Stimulated activated CD4-positive, alpha-beta T cell treated with anti-CD3 and anti-CD28 coated beads, Interleukin-15, amount 100 ng/mL, for 48 hours (primary cell): ENCODE measurements at places on chromosomes 7 and 10.

DNA sequence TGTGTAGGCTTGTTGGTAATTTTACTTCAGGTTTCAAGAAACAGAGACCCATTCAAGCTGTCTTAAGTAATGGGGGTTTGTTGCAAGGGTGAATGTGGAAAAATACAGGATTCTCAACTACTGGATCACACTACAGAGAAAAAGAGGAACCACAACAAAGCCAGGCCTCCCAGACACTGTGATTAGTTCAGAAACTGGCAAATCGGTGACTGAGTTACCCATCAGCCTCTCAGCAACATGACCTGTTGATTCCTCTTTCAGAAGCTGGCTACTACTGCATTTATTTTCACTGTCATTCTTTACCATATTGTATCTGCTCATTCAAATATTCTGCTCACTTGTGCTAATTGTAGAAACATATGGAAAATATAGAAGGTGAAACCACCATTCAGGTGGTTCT, 16.0 kb downstream of the CCDC71L start:
- no peak for DNase-seq

- no peak for DNase-seq
These were observed 818.3 kb downstream of the MAGI2 start for GRCh38 chr7:78635026-78635793.

DNA sequence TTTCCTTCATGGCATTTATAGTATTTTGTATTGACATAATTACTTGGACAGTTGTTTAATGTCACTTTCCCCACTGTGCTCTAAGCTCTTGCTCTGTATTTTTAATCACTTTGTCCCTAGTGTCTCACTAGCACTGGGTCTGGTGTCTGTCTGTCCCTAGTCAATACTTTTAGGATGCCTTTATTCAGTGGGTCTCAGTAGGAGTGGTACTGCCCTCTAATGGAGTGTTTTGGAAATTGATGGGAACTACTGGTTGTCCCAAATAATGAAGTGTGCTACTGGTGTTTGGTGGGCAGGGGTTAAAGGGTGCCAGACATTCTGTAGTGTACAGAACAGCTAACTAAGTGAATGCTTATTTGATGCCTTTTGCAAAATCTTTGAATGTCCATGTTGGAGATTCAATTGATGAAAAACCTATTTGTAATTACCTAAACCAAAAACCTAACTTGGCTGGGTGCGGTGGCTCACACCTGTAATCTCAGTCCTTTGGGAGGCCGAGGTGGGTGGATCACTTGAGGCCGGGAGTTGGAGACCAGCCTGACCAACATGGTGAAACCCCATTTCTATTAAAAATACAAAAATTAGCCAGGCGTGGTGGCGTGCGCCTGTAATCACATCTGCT, 33.3 kb downstream of the CDK14 start:
- DNase-seq, result no peak

DNA sequence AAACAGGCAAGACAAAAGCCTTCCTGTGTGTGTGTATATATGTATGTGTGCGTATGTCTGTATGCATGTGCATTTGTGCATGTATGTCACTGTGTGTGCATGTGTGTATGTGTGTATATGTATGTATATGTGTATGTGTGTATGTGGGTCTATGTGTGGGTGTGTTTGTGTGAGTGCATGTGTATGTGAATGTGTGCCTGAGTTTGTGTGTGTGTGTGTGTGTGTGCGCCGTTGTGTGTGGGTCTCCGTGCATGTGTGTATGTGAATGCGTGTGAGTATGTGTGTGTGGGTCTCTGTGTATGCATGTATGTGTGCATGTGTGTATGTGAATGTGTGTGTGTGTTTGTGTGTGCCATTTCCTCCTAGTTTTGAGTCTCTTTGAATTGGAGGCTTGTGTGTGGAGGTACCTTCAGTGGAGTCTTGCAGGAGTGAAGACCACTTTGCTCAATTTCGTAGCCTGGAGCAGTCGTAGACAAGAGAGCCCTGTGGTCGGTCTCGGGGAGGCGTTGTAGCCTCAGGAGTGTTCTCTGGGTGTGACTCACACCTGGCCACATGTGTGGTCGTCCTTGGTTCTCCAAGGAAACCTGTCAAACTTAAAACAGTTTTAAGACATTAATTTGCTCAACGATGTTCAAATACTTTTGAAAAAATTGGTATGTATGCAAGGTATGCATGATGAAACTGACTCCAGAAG, 28.1 kb downstream of the INPP5A start:
- DNase-seq, result no peak

GRCh38 chr10:12533723-12534122, 184.4 kb downstream of the CAMK1D start:
- DNase-seq, result no peak

- DNase-seq, result no peak
These were observed 72.5 kb downstream of the MARCHF5 start for GRCh38 chr10:92363498-92363897.

GRCh38 chr7:27312820-27313219, 70.2 kb downstream of the EVX1 start:
- DNase-seq, result no peak

DNA sequence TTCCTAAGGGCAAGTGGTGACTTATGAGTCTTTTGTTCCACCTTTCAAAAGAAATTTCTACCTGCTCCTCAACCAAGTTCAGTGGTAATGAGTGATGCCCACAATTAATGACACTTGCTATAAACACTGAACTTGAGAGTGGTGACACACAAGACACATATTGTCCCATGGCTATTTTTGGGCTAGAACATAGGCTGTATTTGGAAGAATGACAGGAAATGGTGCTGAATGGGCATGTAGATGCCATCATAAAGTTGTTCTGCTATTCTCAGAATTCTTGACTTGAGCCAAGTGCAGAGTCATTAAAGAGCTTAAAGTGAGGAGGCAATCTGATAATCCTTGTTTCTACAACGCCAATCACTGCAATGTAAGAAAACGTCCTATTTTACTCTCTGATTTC, 313.3 kb downstream of the AGMO start:
- DNase-seq, result no peak

GRCh38 chr10:75352650-75353049, 48.9 kb downstream of the ZNF503 start:
- no peak for DNase-seq

DNA sequence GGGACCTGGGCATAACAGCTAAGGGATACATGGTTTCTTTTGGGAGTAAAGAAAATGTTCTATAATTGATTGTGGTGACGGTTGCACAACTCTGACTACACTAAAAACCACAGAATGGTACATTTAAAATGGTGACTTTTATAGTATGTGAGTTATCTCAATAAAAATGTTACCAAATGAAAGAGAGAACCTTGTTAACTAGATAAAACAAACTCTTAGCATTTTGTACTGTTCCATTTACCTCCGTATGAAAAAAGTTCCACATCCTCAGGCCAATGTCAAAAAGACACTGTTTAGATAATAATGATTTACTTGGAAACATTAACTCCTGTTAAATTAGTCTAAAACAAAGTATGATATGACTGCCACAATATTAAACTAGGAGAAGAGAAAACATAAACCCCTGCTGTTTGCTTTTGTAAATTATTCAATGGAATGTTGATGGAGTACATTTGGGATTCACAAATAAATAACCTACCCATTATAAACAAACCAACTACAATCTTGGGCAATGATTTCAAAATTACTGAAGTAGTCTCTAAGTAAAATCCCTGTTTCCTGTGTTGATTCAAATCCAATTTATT, 60.7 kb downstream of the SMURF1 start:
- no peak for DNase-seq

DNA sequence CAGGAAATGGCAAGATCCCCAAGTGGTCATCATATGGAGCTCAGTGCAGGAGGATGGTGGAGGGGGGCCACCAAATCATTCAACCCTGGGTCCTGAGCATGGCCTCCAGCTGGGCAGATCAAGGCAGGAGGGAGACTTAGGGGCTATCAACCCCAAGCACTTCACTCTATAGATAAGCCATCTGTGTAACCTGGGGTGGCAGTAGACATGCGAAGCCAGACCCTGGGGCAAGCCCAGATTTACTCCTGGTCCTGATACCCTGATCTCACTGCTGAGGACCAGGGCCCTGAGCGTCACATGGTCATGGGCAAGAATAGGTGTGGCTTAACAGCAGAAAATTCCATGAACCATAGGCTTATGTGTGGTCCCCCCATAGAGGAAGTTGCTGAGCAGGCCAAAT, 173.0 kb upstream of the ADCY1 start:
- DNase-seq, result no peak

- DNase-seq, result no peak
These were observed 61.1 kb downstream of the PTPRE start for GRCh38 chr10:127968027-127968441.

DNA sequence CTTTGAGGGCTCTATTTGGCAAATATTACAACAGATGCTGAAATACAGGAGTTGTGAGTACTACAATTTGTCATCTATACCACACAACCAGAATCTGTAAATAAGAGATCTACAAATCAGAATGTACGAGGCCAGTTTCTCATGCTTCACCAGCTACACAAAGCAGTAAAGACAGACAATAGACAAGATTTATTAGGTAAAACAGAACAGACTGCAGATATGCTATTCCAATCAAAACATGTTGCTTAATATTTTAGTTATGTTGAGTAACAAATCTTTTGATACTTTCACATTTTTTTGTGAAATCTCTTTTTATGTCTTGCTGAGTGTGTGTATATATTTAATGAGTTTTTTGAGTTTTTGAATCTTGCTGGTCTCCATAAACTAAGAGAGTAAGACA, 109.1 kb downstream of the CHCHD3 start:
- DNase-seq, result no peak

DNA sequence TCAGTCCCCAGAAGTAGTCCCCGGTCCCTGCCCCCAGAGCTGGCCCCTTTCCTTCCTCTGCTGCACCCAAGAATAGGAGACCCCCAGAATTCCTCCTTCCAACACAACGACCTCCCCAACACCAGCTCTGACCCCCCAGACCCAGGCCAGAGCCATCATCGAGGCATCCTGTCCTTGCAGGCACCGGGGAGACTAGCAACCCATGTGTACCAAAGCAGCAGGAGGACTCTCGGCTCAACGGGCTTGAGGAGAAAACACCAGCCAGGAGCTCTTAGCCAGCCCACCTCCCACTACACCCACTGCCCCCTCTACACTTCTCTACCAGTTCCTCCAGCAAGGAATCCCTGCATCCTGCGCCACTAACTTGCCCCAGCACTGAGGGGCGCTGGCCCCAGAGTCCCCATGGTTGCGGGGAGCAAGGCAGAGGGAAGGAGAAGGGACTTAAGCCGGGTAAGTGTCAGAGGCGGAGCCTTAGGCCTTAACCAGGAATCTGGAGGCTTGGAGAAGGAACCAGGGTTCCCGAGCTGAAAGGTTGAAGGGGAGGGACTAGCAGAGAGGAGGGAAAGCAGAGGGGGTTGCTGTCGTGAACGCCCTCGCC, 3.9 kb downstream of the GRID1 start:
- no peak for DNase-seq

DNA sequence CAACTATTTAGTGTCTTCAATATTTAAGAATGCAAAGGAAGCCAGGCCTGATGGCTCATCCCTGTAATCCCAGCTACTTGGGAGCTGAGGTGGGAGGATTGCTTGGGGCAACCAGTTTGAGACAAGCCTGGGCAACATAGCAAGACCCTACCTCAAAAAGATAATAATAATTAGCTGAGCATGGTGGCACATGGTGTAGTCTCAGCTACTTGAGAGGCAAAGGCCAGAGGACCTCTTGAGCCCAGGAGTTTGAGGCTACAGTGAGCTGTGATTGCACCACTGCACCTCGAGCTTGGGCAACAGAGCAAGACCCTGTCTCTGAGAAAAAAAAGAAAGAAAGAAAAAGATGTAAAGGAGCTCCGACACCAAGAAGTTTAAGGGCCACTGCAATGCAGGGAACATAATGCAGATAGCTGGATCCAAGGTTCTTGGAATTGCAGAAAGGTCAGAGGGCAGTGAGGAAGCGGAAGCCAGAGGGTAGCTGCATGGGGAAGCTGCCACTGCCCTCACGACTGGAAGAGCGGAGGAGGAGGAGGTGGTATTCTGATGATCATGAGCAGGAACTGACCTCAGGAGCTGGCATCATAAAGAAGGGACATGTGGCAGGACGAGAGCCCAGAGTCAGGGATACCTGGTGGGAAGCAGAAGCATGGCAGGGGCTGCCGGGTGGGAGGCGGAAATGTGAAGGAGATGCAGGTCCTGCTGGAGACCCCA, 60.2 kb upstream of the PODXL start:
- no peak for DNase-seq

GRCh38 chr10:129775681-129776080, 188.4 kb downstream of the EBF3 start:
- DNase-seq, result no peak

DNA sequence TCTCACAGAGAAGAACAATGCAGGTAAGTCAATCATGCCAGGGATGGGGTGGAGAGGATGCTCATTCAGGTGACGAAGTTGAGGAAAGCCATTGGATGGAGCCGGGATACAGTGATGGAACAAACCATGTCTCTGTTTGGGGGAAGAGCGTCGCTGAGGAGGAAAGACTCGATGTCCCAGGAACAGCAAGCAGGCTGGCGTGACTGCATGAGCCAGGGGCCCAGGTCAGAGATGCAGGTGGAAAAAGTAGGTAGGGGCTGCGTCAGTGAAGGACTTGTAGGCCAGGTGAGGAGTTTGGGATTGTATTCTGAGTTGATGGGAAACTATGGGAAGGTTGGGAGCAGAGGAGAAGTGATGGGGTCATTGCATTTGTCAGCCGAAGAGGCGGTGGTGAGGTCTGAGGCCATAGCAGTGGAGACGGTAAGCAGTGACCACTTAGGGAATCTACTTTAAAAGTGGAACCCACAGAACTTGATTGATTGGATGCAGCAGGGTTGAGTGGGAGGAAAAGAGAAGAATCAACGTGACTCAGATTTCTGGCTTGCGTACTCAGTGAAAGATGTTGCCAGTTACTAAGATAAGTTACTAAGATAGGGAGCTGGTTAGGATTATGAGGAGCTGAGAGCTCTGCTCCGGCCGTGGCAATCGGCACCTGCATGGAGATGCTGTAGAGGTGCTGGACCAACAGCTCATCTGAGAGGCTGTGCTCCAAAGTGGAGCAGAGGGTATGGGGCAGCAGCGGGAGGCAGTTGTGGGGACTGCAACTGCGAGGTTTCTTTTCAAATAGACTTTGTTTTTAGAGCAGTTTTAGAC, 12.5 kb upstream of the IL2RA start:
- DNase-seq, result no peak

GRCh38 chr7:29320577-29320976, 126.0 kb downstream of the CHN2 start:
- DNase-seq, result no peak

DNA sequence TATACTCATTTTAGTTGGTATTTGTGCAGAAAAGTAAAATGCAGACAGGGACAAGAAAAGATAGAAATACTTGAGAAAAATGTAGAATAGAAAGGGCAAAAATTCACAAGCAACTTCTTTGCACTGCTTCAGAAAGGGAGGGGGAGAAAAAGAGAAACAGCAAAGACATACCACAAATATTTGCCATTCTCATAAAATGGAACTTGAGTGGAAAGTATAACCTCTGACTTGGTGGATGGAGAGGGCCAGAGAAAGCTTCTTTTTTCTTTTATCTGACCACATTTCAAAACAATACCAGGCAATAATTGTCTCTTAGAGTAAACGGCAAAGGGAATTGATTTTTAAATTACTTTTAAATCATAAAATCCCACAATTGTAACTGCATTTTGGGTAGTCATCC, 35.8 kb upstream of the TRUB1 start:
- no peak for DNase-seq
